Activated CD4-positive, alpha-beta memory T cell treated with anti-CD3 and anti-CD28 coated beads for 36 hours (primary cell): ENCODE measurements at places on chromosomes 4 and X. TPM values are rescaled to one million over a fixed set of nuclear protein-coding genes. Genes with fewer than 3 reads are reported as not detected.

DNA sequence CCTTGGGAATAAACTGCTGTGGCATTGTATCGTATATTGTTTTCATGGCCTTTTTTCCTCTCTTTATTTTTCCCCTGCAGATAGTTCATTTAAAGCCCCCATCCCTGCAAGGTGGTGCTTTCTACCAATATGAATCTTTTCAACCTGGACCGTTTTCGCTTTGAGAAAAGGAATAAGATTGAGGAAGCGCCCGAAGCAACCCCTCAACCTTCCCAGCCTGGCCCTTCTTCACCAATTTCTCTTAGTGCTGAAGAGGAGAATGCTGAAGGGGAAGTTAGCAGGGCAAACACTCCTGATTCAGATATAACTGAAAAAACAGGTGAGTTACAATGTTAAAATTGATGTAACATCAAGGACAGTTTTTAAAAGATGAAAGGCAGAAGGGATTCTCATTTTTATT, 601 bp downstream of the SMARCAD1 start:
- no peak for DNase-seq

The SHROOM4 gene
- total RNA-seq: not detected

DNA sequence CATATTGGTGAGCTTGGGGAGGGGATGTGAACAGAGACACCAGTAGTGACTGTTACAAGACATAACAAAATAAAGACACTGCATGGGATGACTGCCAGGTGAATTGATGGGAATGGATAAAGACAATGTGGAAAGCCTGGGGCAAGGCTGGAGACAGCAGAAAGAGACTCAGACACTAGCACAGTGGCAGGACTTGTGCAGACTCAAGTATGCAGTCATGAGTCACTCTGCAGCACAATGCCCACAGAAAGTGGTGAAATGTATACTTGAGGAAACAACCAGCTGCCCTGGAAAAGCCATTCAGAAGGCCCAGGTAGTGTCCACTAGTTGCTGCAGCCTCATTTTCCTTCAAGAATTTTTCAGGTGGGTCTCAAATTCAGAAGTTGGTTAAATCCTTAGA, 452.3 kb downstream of the MID1IP1 start:
- DNase-seq: peak; percentile 16

- DNase-seq: no peak
These were observed 207.8 kb upstream of the AMOT start for GRCh38 chrX:113048480-113048879.

DNA sequence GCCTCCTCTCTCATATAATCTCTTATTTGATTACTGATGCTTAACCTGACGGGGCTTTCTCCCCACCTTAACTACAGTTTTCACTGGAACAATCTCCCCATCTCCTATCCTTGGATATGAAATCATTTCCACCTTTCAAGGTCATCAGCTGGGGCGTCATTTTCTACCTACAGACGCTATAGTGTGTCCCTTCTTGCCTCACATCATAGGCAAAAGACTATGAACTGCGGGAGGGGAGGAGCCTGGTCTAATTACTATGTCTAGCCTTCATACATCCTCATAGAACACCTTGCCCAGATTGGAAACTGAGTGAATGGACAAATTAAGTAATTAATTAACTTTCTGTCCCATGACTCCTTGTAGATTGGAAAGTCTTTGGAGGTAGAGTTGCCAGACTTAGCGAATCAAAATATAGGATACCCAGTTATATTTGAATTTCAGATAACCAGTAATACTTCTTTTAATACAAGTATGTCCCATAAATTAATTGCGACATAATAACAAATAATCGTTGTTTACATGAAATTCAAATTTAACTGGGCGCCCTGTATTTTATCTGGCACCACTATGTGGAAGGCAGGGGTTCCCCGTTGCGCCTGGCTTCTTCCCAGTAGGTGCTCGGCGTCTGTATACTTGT, 752 bp upstream of the ATP6AP2 start:
- no peak for DNase-seq

DNA sequence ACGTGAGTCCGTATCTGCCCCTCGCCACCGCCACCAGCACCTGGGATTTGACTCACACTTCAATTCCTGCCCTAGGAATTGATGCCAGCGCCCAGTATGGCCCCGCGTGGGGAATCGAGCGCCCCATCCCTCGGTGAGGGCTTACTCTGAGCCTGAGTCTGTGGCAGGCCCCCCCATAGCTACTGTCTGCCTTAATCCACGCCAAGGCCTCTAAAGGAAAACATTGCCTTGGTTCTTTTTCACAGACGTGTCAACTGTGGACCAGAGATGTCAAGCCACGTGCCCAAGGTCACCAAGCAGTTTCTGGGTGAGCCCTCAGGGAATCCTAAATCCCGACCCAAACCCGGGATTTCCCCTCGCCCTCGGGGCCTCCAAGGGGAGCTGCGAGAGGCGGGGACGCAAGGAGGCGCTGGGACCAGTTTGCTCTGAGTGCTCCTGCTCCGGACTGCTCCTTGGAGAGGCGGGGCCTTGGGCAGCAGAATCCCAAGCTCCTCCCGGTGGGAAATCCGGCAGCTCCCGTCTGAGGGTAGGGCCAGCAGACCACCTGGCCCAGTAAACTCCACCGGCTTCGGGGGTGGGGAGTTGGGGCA, 12.9 kb downstream of the MSX1 start:
- DNase-seq: no peak

DNA sequence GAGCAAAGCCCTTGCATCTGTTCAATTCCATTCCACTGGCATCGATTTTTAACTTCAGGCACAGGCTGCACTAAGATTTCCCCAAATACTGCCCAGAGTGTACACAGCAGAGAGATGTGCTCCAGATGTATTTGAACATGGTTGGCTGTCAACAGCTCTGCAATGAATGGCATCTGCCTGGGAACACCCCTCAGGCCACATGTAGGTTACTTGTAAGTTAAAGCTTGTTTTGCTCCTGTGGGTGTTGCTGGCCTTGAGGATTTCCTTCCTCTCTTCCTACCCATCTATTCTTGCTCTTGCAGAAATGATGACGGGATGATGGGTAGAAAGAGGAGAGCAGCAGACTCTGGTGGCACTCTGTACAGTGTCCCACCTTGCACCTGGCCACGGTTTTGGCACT, 69.3 kb upstream of the HELT start:
- DNase-seq: no peak

The DDX53 gene
- not detected for total RNA-seq

The MAGEB4 gene
- not detected for total RNA-seq

DNA sequence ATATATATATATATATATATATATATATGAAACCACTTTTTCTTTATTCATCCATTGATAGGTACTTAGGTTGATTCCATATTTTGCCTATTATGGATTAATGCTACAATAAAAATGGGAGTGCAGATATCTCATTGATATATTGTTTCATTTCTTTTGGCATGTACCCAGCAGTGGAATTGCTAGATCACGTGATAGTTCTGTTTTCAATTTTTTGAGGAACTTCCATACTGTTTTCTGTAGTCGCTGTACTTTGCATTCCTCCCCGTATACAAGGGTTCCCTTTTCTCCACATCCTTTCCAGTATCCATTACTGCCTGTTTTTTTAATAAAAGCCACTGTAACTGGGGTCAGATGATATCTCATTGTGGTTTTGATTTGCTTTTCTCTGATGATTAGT, 124.6 kb downstream of the GABRB1 start:
- no peak for DNase-seq

- no peak for DNase-seq
These were observed 5.8 kb upstream of the ATP1B4 start for GRCh38 chrX:120356084-120356483.

GRCh38 chrX:11792461-11793421, 34.7 kb downstream of the MSL3 start:
- peak; percentile 81 for DNase-seq

The TCEAL2 gene
- total RNA-seq: 0.51 TPM

DNA sequence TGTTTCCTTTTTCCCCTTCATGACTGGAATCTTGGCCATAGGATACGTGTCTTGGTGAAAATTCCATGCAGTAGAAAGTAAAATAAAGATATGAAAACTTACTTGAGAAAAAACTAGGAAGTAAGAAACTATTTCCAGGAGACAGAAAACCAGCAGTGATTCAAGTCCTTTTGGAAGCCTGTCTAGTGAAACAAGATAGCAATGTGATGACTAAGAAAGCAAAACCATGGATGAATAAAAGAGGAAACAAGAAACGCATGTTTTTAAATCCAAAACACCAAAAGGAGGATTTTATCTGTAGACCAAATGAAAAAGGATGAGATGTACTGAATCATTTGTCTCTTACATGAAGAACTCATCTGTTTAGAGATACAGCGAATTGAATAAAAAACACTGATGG, 1430.0 kb downstream of the ARAP2 start:
- DNase-seq: no peak

GRCh38 chr4:150009533-150009932, 68.7 kb upstream of the DCLK2 start:
- DNase-seq: no peak

The ARAP2 gene
- total RNA-seq: 49.3 TPM

The PCDH10 gene
- not detected for total RNA-seq

The MAGEB10 gene
- not detected for total RNA-seq

The RPS6KA3 gene
- total RNA-seq: 52.0 TPM

The FGFBP2 gene
- 0.51 TPM for total RNA-seq

The GLRA3 gene
- total RNA-seq: not detected

GRCh38 chr4:185219551-185220344, 10.3 kb downstream of the SNX25 start:
- no peak for DNase-seq
